ENCODE measurements at places on chromosomes 5 and 9.

DNA sequence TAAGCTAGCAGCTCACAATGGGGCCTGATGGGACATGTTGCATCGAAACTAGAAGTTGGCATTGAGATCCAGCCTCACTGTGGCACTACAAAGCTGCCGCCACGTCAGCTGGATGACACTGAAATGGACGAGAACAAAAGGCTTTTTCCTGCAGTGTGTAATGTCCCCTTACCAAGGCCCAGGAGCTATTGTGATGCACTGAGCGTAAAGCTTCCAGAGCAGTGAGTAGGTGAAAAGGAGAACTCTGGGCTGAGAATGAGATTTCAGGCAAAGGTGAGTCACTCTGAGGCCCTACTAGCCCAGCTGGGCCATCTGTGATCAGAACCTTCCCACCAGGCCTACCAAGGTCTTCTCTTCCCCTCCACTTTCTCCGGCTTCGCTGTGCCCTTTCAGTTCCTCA is 528.1 kb upstream of the KLF4 start:
- peak; percentile 15 for DNase-seq

DNA sequence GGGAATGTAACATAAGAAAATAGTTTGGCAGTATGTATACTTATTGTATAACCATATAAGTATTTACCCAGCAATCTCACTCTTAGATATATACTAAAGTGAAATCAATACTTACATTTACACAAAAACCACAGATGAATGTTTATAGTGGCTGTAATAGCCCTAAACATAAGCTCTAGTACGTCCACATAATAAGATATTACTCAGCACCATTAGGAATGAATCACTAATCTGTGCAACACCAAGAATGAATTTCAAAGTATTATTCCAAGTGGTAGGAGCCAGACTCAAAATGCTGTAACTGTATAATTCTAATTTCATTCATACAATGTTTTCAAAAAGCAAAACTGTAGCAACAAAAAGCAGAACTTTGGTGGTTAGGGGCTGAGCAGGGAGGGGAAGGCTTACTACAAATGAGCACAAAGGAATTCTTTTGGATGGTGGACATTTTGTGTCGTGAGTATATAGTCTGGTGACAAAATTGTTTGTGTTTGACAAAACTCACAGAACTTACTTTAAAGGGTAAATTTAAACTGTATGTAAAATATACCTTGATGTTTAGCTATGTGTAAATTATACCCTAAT is 11.9 kb upstream of the C5orf46 start:
- no peak for DNase-seq

- no peak for DNase-seq
These were observed 21.7 kb upstream of the VLDLR start for GRCh38 chr9:2599896-2600295.

DNA sequence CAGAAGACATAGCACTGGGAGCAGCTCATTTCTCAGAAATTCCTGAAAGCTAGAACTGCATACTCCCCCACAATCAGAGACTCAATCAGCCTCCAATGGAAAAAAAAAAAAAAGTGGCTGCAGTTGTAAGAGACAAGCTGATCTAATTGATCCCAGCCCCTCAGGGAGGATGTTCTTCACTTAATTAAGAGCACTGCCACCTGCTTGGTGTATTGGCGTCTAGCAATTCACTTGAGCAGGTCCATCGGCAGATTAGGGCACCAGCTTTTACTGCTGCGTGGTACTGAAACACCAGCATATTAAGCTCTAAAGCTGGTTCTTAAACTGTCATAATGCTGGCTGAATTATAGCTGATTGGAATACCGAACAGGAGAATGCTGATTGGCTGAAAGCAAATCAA is 1890.1 kb upstream of the WWC1 start:
- no peak for DNase-seq

- DNase-seq, result peak; percentile 61
These were observed 43.1 kb upstream of the ANKDD1B start for GRCh38 chr5:75568202-75568601.

DNA sequence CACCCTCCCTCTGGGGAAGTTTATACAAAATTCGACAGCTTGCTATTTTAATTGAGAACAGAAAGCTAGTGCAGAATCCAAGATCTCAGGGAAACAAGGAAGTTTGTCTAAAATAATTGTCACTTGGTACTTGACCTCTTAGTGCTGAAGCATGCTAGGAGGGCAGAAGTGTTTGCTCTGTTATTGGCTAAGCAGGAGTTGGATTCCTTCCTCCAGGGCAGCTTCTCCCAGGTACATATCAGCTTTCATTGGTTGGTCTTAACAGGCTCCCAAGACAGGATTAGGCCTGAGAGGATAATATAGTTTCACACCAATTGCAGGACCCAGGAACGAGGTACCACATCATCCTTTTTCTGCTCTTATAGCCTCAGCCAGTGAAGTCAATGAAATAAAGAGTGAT is 432.8 kb downstream of the IRX1 start:
- DNase-seq, result no peak

- no peak for DNase-seq
These were observed 98.5 kb downstream of the GABBR2 start for GRCh38 chr9:98610211-98610610.

DNA sequence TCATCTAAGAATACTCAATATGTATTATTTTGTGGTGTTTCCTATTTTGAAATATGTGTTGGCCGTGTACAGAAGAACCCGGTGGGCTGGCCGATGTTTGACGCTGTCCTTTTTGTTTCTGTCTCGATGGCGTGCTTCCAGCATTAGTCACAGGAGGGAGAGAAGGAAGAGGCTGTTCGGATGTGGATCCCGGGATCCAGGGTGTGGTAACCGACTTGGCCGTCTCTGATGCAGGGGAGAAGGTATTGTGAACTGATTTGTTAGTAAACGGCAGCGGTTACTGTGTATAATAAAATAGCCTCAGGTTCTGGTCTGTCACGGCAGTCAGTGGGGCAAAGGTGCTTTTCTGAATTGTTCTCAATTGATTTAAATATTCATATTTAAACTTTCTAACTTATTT is 275.0 kb downstream of the ARHGEF28 start:
- DNase-seq, result no peak

GRCh38 chr5:173232499-173233346 is 2.3 kb downstream of the NKX2-5 start:
- no peak for DNase-seq

GRCh38 chr9:83291196-83291595 is 228.3 kb upstream of the RASEF start:
- DNase-seq, result no peak

DNA sequence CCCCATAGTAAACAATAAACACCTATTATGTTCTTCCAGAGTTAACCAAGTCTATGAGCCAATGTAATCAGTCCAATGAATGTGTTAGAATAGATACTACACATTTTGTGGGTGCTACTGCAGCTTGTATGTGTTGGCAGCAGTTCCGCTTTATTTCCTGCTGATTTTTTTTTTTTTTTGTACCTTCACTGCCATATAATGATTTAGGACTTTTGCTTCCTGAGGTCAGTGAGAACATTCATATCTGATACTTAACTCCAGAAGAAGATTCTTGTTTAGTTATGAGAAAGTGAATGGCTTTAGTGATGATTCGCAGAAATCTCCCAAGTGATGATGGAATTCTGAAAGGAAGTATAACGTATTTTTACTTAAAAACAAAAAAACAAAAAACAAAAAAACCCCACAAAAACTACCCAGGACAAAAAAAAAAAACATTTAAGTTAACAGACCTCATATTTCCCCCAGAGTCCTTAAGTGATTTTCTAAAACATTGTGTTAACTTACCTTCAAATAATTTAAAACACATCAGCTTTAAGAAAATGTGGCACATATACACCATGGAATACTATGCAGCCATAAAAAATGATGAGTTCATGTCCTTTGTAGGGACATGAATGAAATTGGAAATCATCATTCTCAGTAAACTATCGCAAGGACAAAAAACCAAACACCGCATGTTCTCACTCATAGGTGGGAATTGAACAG is 24.7 kb upstream of the LMNB1 start:
- peak; percentile 29 for DNase-seq

- DNase-seq, result no peak
These were observed 226.5 kb downstream of the ASTN2 start for GRCh38 chr9:117188394-117188793.

DNA sequence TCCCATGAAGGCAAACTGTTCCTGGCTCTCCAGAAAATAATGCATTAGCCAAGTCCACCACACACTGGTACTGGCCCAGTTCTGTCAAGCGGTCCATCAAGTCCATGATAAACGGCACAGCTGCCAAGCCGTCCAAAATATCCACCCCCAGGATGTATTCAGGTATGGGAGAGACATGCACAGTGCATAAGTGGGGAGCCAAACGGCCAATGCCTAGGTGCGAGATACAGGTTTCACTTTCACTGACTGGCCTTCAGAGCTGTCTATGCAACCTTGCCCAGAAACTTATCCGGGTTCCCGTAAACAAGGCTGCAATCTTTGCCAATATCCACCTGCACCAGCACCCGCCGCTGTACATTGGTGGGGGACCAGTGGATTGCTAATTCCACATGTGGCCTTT is 795.8 kb downstream of the EFNA5 start:
- DNase-seq, result no peak

- DNase-seq, result no peak
These were observed 200.9 kb downstream of the MEF2C start for GRCh38 chr5:88682131-88682530.

GRCh38 chr5:58493141-58493540 is 1.9 kb downstream of the GAPT start:
- DNase-seq, result no peak

DNA sequence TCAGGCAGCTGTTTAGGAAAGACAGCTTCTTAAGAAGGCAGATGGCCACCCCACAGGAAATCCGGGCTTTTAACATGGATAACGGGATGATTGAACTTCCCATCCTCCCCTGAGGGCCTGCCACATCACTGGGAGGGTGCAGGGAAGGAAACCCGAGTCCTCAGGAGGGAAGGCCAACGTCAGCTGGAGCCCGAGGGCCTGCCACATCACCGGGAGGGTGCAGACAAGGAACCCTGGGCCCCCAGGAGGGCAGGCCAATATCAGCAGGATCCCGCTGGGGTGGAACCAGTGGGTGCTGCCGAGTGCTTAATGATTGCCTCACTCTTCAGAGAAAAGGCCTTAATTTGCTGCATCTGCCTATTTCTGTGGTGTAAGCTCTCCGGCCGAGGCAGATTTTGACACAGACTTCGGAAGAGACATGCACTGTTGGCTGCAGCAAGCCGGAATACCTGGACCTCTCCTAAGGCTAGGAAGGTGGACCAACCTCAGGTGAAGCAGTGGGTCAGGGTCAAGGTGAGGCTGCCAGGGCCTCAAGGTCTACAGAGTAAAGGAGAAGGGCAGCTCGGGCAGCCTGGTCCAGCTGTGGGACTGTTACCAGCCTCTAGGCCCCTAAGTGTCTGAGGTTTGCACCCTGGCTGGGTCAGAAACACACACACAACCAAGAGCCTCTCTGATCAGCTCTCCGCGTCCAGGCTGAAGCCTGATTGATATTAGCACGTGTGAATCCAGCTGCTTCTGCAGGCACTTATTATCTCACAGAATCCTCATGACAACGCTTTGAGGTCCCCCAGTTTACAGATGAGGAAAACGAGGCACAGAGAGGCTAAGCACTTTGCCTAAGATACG is 14.8 kb upstream of the COL5A1 start:
- DNase-seq, result no peak

- peak; percentile 45 for DNase-seq
These were observed 5.0 kb upstream of the RHOBTB3 start for GRCh38 chr5:95725937-95726810.

GRCh38 chr5:83714810-83715209 is 5.8 kb downstream of the HAPLN1 start:
- DNase-seq, result no peak

- peak; percentile 71 for DNase-seq
These were observed 459.1 kb downstream of the EBF1 start for GRCh38 chr5:158640593-158640980.

- DNase-seq, result no peak
These were observed 7.9 kb upstream of the ACSL6 start for GRCh38 chr5:132019337-132019736.

DNA sequence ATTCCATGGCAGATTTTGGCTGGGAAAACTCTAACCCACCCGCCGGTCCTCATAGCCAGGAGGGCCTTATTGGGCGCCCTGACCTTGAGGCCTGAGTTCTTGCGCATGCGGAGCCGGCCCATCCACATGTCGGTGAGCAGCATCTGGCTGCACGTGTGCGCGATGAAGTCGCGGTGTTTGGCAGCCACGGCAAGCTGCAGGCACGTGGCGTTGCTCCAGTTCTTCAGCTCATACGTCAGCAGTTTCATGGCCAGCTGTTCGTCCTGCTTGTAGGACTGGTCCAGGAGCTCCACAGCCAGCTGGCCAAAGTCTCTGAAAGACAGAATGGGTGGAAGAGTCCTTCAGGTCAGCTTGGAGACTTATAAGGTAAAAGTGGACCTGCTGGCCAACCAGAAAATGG is 204.3 kb upstream of the KLF9 start:
- DNase-seq, result no peak

- DNase-seq, result no peak
These were observed 23.7 kb upstream of the MROH2B start for GRCh38 chr5:41094871-41095270.

- DNase-seq, result no peak
These were observed 177.1 kb upstream of the SEMA6A start for GRCh38 chr5:116751684-116752083.

GRCh38 chr5:81242906-81243436 is 9.8 kb downstream of the CKMT2 start:
- DNase-seq, result no peak

DNA sequence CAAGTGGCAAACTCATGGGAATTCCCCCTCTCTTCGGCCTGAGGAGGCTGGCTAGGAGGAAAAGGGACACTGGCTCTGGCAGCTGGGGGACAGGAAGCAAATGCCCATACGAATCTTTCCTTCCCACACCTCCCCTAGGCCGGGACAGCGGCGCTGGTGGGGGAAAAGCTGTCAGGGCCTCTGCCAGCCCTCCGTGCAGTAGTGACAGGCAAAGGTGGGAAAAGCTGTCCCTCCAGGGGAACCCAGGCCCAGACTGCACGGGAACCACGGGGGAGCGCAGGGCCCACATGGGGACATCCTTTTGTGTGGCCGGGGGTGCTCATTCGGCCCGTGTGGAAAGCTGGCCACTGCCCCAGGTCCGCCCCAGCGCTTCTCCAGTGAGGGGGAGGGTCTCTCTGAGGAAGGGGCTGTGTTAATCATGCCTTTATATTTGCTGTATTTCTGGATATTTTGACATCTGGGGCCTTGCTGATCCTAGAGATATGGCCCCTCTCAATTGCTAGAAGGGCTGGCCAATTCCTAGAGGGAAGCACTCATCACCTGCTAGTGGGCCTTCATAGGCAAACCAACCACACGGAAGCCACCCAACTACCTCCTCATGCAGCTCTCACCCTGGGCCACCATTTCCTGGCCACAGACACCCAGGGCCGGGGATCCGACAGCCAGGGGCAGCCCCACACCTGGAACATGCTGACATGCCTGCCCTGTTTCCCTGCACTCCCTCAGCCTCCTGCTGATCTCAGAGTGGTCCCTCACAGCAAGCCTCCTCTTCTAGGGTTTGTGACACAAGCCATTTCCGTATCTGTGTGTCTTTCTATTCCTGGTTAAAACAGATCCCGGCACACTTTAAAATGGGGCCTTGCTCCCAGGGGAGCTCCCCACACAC is 138.8 kb downstream of the ROR2 start:
- DNase-seq, result no peak

- DNase-seq, result no peak
These were observed 2.0 kb downstream of the RELL2 start for GRCh38 chr5:141638771-141639170.
